ENCODE measurements at places on chromosomes 6 and 20.

GRCh38 chr6:11315743-11316437, 83.4 kb upstream of the NEDD9 start:
- peak; percentile 85 for DNase-seq

DNA sequence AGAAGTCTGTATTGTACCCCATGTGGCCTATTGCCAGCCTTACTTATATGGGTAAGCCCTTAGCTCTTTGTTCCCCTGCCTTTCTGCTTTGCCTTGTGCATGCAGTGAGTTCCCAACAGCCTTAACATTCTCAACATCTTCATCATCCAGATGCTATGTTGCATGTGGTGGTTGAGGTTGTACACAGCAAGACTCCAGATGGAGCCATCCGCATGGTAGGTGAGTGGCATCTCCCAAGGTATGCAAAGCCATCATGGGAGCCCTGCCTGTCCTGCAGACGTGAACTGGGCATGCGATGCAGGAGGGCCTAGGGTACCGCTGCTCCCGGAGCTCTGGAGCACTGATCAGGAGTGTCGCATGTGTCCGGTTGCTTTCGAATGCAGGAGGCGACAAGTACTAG, 16.1 kb downstream of the CEP43 start:
- DNase-seq: no peak

GRCh38 chr6:168145747-168146596, 67.0 kb upstream of the FRMD1 start:
- DNase-seq: no peak

GRCh38 chr6:83378621-83379388, 52.0 kb downstream of the ME1 start:
- no peak for DNase-seq

DNA sequence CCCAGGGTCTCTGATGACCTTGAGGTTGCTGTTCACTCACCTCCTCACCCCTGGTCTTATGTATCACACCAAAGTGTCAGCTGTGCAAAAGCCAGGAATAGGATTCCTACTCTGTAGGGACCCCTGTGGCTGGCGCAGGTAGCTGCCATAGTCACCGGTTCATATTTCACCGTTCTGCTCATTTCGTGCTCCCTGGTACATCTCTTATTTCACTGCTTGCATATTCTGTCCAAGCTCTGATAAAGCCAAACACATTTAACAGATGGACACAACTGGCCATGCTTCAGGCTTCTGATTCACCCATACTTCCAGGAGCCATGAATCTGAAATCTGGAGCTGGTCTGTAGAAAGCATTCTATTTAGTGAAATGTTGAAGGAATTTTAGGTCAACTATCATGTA, 20.5 kb downstream of the SLC22A3 start:
- DNase-seq: no peak

DNA sequence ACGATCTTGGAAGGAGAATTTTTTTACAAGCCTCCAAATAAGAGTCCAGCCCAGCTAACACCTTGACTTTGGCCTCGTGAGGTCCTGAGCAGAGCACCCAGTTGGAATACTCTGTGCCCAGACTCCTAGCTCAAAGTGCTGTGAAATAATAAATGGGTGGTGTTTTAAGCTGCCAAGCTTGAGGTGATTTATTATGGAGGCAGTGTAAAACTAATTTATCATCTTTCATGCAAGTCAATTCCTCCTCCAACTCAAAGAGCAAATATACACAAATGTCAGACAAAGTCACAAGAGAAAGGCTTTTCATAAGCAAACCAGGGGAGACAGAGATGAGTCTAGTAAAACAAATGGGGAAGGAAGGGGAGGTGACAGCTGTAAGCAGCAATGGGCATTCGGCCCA, 12.7 kb downstream of the ABT1 start:
- DNase-seq: no peak

DNA sequence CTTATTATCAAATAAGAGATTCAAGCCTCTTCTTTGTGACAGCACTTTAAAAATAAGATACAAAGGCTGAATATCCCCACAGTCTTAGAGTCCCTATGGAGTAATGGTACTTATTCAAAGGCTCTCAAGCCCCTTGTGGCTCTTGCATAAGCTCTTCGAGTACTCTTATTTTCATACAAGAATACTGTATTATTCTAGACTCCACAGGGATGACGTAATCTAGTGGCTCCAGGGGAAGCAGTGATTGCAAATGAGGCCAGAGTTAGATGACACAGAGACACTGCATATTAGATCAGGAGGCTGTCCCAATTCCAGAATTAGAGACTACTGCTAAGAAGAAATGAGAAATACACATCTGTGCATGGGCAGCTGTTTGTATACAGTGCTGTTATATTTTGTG, 1195.9 kb upstream of the MAP3K7 start:
- no peak for DNase-seq

GRCh38 chr20:10985536-10985935, 311.7 kb upstream of the JAG1 start:
- DNase-seq: no peak

DNA sequence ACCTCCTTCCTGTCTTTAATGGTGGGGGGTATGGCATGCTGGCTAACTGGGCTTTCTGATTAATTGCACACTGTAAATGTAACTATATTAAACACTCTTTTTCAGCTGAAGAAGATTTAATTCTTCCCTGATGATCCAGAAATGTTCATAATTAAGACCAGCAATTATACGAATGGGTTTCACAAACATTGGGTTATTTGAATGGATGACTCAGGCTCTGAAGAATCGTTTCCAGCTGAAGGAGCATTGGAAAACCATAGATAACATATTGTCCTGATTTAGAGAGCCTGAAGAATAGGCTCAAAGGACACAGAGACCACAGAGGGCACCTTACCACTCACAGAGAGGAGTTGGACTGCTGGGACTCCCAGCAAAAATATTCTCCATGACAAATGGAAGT, 130.7 kb upstream of the SSTR4 start:
- DNase-seq: no peak

- no peak for DNase-seq
These were observed 475.6 kb upstream of the CHD6 start for GRCh38 chr20:42093542-42094440.

Measured in PC-9 (cell line).